NCI-H345 (cell line): ENCODE measurements at places on chromosomes 2 and 18.

DNA sequence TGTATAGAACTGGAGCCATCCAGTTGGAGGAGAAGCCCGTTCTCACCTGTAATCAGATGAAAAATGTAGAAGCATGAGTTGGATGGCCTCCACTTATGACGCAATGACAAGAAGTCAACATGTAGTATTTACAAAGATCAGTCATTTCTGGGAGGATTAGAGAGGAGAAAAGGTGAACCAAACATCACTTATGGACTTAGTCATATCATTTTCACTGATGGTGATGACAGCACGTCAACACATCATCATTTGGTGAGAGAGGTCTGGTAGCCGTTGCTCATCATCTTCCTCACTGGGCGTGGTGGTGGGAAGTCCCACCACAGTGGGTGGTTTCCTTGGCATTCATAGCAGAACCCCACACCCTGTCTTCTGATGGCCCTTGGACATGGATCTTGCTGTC is 264.2 kb upstream of the EPAS1 start:
- no peak for DNase-seq

- no peak for DNase-seq
Measured at GRCh38 chr2:85330839-85331636, 3.2 kb upstream of the TGOLN2 start.

GRCh38 chr2:41111836-41112627 is 660.1 kb upstream of the SLC8A1 start:
- no peak for DNase-seq

DNA sequence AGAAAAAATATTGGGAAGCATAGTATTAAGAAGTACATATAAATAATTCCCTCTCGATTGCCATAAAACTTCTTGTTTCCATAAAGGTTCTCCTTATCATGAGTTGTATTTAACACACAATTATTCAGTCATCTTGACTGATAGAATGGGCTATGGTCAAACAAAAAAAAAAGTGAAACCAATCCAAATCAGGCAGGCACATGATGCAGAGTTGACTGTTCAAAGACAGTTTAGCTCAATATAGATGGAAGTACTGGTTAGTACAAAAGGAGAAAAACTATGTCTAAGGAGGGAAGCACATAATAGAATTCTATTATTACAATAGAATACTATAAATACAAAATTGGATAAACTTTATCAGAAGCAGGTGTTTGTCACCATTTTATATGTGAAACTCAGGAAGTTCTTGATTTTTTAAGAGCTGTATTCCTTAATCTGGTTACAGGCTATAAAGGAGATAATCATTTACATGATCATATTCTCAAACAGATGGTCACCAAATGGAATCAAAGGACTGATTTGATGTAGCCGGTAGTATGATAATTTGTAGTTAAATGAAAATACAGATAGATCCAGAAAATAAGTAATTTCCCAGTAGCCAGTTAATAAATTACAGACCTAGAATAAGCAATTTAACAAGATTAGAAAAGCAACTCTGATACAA is 18.2 kb upstream of the CALCRL start:
- DNase-seq = no peak

DNA sequence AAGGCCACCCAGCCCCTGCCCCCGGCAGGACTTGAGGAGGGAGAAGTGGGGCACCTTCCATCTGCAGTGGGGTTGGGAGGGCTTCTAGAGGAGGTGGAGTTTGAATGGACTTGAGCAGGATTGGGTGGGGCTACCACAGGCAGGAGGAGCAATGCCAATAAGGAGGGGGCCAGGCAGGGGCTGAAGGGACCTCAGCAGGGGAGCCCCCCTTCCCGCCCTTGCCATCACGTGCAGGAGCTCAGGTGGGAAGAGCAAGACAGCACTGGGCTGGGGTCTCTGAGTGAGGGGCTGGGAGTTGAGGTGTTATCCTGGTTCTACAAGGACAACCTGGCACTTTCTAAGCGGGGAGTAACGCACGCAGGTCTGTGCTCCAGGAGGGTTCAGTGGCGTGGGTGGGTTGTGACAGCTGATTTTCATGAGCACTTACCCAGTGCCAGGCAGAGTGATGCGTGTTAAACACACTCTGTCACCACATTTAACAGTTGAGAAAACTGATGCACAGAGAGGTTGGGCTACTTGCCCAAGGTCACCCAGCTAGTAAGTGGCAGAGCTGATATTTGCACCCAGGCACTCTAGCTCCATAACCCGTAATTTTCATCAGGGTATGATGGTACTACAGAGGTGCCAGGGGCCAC is 4.8 kb downstream of the CHRND start:
- no peak for DNase-seq

DNA sequence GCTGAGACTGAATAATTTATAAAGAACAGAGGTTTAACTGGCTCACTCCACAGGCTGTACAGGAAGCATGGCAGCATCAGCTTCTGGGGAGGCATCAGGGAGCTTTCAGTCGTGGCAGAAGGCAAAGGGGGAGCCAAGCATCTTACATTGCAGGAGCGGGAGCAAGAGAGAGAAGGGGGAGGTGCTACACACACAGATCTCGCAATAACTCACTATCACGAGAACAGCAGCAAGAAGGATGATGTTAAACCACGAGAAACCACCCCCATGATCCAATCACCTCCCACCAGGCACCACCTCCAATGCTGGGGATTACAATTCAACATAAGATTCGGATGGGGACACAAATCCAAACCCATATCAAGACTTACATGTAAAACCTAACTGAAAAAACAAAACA is 17.8 kb upstream of the MATN3 start:
- DNase-seq = no peak

GRCh38 chr18:58903533-58903932 is 38.9 kb downstream of the ZNF532 start:
- DNase-seq = no peak

GRCh38 chr2:94762600-94762999 is 108.6 kb upstream of the TEKT4 start:
- DNase-seq = no peak

GRCh38 chr2:68237404-68237803 is 14.9 kb downstream of the PPP3R1 start:
- DNase-seq = no peak

- no peak for DNase-seq
Measured at GRCh38 chr2:16214861-16215260, 274.5 kb downstream of the MYCN start.

DNA sequence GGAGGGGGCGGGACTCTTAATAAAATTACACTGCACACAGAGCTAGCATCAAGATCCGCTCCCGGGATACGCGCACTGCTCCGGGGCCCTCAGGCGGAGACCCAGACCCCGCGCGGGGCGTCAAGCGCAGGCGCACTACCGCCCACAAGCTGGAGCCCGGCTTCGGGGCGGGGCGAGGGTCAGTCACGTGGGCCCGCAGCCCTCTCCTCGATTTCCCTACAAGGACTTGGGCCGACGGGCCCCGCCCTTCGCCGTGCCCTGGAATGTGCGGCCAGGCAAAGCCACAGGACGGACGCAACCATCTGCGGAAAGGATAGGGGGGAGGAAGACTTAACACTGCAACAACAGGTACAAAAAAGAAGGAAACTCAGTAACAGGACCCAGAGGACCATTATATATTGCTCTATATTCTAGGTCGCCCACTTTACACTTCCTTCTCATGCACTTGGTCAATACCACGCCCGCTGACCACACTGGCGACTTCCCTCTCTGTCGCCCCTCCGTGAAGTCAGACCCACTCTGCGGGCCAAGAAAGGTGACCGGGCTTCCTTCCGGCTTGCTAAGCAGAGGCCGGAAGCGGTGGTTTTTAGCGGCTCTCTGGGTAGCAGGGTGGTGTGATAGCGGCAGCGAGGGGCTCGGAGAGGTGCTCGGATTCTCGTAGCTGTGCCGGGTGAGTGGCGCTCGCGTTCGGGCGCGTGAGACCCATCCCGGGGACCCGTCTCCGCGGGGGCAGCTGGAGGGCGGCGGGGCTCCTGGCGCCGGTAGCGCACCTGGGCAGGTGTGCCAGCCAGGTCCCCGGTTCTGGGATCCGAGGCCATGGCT is at the start of gene MYL12A:
TSS of gene MYL12A (plus strand) at position 562 of the 822 bp plus-strand sequence. CDS start 5,447 bp downstream, outside the sequence.
- DNase-seq = peak; percentile 95

DNA sequence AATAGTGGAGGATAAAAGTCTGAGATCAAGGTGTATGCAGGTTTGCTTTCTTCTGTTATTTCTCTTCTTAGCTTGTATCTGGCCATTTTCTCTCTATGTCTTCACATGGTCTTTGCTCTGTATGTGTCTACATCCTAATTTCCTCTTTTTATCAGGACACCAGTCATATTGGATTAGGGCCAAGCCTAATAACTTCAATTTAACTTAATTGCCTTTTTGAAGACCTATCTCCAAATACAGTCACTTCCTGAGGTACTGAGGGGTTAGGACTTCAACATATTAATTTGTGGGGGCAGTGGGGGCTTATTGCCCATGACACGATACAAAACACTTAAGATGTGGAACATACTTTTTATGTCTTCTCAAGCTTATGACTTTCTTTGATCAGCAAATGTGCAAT is 632.9 kb upstream of the CELF4 start:
- no peak for DNase-seq

DNA sequence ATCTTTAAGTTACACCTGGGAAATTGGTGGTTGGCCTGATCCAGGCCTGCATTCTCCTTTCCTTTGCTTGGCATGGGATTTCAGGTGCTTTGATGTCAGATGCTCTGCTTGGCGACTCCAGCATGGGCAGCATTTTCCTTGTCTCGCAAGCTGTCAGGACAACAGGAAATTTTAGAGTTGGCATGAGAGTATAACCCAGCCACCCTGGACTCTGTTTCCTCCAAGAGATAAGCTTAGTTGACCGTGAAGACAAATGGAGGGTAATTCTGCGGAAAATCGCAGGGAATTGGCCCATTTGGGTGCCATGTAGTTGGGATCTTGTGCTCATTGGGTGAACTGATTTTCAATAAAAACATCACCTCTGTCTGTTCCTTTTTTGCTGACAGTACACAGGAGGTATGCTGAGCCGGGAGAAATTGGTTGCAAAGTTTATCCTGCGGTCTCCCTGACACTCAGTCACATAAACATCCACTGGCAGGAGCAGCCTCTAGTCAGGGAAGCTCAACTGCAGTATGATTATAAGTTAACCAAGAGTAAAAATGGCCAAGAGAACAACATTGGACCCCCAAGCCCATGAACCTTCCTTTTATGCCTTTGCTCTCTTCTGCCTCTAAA is 409.9 kb downstream of the SETBP1 start:
- DNase-seq = no peak

DNA sequence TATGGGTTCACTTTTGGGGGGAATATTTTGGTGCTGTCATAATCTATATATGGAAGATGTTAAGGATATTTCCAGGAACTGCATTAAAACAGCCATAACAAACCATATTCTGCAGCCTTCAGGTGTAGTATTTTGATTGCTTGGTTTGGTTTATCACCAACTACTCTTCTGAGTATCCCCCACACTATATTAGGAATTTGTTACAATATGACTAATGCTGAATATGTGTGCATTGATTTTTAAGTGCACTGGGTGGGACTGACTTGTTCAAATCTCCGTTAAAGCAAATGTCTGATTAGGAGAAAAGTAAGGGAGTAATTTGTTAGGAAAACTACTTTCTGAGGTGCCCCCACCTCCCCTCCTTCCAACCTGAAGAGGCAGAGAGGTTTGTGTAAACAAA is 47.7 kb downstream of the SPTBN1 start:
- DNase-seq = no peak

- DNase-seq = no peak
Measured at GRCh38 chr2:23753291-23754010, 173.5 kb downstream of the ATAD2B start.

DNA sequence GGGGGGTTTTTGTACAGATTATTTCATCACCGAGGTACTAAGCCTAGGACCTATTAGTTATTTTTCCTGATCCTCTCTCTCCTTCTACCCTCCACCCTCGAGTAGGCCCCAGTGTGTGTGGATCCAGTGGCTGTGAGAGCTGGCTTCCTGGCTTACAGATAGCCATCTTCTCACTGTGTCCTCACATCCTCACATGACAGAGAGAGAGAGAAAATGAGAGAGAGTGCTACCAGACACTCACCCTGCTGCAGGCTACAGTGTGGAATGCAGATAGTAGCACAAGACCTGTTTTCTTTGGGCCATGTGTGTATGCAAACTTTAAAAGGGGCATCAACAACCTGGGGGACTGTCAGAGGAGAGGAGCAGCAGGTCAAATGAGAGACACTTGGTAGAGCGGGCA is 9.5 kb downstream of the KCNK3 start:
- DNase-seq = no peak

- no peak for DNase-seq
Measured at GRCh38 chr18:14943486-14943885, 195.5 kb downstream of the ANKRD30B start.

DNA sequence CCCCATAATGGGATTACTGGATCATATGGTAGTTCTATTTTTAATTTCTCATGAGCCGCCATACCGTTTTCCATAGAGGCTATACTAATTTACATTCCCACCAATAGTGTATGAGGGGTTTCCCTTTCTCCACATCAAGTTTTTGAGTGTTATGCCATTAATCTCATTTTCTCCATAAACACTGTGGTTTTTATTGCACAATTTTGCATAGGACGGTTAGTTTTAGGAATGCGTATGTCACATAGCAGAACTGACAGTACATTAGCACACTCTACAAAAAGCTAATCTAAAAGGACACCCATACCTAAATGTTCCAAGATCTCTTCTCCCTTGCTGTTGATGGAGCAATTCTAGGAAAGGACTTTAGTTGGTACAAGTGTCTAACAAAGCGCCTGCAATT is 32.5 kb downstream of the DARS1 start:
- no peak for DNase-seq

DNA sequence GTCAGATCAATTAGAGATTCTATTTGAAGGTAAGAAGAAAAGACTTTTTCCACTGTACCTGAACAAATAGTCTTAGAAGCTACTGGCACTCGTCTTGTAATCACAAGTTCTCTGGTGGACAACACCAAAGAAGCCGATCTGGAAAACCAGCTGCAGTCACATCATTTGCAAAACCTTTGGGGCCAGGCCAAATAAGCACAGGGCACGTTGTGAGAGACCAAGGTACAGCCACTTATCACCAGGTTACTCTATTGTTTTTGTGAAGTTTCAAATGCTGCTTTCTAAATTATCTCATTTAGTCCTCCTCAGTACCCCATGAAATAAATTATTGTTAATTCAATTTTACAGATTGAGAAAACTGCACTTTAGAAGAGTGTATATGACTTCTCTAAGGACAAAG is 18.5 kb downstream of the ROCK1 start:
- DNase-seq = no peak

- no peak for DNase-seq
Measured at GRCh38 chr2:176556373-176556772, 287.1 kb downstream of the MTX2 start.

DNA sequence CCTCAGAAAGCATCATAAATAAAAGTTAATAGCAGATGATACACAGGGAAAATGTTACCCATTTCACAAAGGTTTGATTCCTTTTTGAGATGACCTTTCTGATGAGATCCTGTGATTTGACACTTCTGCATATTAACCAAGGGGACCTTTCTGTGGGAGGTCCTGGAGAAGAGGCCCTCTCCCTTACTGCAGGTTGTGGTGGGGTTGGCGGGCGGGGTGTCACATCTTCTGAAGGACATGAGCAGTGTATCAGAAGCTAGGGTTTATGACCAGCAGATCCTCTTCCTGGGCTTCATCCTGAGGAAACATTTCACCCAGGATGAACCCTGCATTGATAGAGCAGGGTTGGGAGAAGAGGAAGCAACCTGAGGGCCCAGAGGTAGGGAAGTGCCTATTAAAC is 37.2 kb upstream of the SCLY start:
- DNase-seq = no peak
